ENCODE measurements at places on chromosomes 2 and 18.

DNA sequence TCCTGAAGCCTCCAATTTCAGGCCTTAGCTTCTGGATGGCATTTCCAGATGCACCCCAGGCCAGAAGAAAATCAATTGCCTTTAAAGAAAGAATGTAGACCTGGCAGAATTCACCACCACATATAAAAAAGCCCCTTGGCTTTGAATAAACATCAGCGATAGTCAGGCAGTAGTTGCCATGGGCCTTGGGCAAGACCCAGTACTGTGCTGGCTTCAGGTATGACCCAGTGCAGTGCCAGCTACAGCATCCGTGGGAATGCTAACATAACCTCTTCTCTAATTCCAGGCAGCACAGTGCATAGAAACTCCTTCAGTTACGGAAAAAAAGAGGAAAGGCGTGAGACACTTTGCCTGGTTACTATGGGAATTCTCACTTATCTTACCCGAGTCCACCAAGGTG, 539.6 kb upstream of the LRRTM4 start:
- no peak for DNase-seq

- DNase-seq: no peak
Observed at GRCh38 chr18:78974115-78974761, 5.4 kb upstream of the SALL3 start.

- DNase-seq: no peak
Observed at GRCh38 chr2:241334813-241335212, 19.1 kb downstream of the SEPTIN2 start.

DNA sequence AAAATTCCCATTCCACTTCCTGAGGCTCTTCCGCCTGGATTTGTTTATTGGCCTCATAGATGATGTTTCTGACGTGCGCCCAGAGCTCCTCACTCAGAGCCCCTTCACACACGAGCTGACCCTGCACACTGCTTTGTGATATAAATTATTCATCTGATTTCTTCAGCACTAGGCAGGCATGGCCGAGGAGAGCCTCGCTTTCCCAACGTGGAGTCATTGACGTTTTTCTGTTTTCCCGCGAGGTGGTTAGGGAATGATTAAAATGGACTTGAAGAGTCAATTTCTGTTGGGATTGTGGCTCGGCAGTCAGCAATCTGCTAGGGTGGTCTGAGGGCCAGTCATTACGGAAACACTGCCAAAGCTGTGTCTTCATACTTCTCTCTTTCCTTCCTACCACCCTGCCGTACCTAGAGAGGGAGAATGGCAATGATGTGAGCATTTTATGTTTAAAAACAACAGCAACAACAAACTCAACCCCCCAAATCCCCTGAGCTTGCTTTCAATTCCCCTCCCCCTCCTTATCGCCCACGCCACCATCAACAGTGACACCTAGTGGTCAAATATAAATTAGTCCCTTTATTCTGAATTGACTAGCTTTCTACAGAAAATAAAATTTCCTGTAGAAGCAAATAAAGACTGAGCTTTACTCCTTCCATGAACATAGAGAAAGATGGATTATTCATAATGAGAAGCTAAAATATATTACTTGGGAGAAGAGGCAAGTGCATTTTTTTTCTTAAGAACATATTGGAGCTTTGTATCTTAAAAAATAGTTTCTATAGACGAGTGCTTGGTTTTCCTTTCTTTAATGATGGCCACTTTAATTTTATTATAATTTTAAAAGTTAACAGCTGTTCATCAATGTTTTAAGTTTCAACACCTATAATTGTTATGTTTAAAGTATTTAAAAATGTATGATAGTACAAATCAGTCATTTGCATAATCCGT, 285.1 kb downstream of the MTX2 start:
- DNase-seq: peak; percentile 42

DNA sequence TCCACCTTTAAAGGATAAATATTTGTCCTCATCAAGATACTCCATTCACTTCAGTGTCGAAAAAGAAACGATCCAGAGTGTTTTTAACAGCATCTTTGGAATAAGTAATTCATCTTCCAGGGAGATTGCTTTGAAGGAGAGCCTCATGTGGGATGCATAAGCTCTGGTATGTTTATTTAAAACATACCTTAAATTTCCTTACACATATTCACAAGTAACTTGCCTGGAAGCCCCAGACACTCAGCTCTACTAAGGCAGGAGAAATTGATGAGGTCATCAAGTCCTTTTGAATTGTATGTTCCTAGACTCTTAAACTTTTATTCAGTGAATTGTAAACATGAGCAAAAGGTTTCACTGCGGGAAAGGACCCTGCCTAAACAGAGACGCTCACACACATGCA, 103.0 kb downstream of the CDK15 start:
- no peak for DNase-seq

GRCh38 chr2:111162718-111163331, 42.1 kb downstream of the BCL2L11 start:
- DNase-seq: no peak

- DNase-seq: no peak
Observed at GRCh38 chr2:406231-406630, 118.3 kb upstream of the ALKAL2 start.

Data from RPMI8226 (cell line).